ENCODE measurements at places on chromosomes 7 and 10.

- no peak for DNase-seq
Measured at GRCh38 chr7:48875045-48875916, 49.1 kb upstream of the CDC14C start.

- DNase-seq: no peak
Measured at GRCh38 chr10:51743146-51743545, 43.8 kb upstream of the CSTF2T start.

- no peak for DNase-seq
Measured at GRCh38 chr7:108589199-108589598, 19.5 kb downstream of the DNAJB9 start.

DNA sequence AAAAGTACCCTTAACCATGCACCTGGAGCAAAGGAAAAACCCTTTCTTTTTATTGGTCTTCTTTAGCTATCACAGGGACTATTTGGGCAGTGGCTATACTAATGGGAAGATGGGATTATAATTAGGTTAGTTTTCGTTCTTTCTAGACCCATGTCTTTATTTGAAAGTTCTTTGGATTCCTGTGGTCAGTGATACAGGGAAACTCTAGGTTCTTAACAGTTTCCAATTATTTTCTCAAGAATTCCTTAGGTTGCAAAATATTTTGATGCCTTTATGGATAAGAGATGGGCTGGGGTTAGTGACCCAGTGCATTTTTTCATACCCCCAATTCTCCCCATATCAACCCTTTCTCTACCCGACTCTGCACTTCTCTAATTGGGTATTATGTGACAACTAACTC lies 49.0 kb downstream of the ADD3 start:
- DNase-seq: no peak

DNA sequence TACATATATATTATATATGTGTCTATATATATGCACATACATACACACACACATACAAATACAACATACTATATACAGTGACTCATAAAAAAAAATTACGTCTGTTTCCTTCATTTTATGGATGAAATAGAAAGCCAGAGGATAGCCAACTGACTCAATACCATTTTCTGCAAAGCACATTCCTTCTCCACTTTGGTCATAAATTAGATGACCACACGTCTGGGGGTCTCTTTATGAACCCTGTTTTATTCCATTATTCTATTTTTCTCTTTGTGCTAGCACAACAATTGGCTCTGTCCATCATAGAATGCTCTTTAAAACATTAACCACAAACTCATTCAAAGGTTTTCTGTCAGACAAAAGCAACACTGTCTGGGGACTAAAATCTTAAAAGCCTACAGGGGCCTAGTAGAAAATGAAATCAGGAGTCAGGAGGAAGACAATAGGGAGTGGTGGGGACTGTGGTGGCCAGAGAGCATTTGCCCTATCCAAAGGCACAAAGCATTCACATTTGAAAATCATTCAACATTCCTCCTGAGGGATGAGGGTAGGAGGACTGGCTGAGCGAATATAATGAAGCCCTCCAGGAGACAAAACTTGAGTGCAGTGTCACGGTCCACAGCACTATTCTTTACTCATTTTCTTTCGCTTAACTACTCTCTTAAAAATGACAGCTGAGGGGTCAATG lies 4.3 kb downstream of the CUBN start:
- no peak for DNase-seq

Data from inflammatory macrophage treated with lipopolysaccharide for 1 hour (primary cell).